Activated CD4-positive, alpha-beta T cell treated with anti-CD3 and anti-CD28 coated beads for 36 hours (primary cell): ENCODE measurements at places on chromosomes 6 and 20. TPM values are rescaled to one million over a fixed set of nuclear protein-coding genes. Genes with fewer than 3 reads are reported as not detected.
A peak's percentile ranks its signal among the peaks of the same experiment; 100 is the strongest.

The ZNF391 gene
- 4.3 TPM for total RNA-seq

DNA sequence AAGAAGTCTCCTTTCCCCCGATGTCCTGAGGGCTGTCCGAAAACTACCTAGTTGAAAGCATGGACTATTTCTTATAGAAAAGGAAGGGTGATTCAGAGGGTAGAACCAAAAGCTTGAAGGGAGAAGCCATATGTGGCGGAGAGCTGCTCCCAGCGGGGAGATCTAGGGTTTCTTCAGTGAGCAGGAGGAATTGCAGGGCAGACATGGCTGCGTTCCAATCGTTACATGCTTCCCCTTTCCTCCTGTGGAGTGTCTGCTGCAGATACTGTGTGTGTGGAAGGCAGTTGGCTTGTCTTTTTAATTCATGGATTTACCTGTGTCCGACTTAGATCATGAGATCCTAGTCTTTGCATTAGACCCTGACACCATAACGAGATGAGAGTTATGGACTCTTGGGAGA lies 799.5 kb downstream of the QKI start:
- H3K27me3 ChIP-seq, result no peaks in the 10 kb centered on the region
- H3K36me3 ChIP-seq, result no peaks in the 10 kb centered on the region
- no peaks in the 10 kb centered on the region for H3K4me1 ChIP-seq
- no peak overlapping the region for H3K27ac ChIP-seq
- DNase-seq, result no peak

GRCh38 chr20:51545515-51545914 lies 3.0 kb upstream of the NFATC2 start:
- no peak for DNase-seq
- H3K27ac ChIP-seq, result no peak overlapping the region
- H3K36me3 ChIP-seq, result peaks cover 7% of the 10 kb centered on the region
- peaks cover 8% of the 10 kb centered on the region for H3K27me3 ChIP-seq

- no peak for DNase-seq
- H3K27me3 ChIP-seq, result no peaks in the 10 kb centered on the region
- H3K27ac ChIP-seq, result no peak overlapping the region
- peaks cover 4% of the 10 kb centered on the region for H3K36me3 ChIP-seq
- H3K4me1 ChIP-seq, result no peaks in the 10 kb centered on the region
Measured at GRCh38 chr20:37816003-37816402, 86.9 kb upstream of the VSTM2L start.

DNA sequence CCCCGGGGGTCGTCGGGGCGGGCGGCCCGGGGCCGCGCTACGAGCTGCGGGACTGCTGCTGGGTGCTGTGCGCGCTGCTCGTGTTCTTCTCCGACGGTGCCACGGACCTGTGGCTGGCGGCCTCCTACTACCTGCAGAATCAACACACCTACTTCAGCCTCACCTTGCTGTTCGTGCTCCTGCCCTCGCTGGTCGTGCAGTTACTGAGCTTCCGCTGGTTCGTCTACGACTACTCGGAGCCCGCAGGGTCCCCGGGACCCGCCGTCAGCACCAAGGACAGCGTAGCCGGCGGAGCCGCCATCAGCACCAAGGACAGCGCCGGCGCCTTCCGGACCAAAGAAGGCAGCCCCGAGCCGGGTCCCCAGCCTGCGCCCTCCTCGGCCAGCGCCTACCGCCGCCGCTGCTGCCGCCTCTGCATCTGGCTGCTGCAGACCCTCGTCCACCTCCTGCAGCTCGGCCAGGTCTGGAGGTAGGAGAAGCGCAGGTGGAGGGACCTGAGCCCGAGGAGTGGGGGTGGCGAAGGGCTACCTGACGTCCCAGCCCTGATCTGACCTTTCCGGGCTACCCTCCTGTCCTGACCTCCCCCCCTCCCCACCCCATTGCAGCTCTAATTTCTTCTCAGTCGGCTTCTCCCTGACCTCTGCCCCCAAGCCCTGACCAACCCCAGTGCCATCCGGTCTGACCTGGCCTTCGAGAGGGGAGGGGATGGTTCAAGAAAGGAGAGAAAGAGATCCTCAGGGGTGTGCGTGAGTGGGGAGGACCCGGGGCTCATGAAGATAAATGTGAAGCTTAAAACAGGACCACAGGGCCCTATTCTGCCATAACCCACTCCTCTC lies 558 bp downstream of the XKR7 start:
- H3K27me3 ChIP-seq, result peaks cover 53% of the 10 kb centered on the region
- peak overlapping the region; percentile 70 for H3K4me3 ChIP-seq
- H3K4me1 ChIP-seq, result peaks cover 2% of the 10 kb centered on the region

DNA sequence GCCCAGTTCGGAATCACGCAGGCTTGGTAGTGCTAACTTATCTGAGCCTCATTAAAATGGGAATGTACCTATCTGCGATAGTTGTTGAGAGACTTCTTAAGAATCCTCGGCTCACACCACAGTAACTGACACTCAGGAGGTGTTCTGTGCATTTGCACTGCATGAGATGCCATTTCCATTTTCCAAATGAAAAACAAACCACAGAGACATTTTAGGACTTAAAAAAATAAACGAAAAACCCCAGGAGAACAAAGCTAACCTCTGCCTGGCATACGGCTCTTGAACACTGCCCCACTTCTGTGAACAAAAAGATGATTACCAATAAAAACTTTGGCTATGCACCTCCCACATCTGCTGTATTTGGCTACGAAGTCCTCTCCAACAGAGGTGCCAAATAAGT lies 37.6 kb downstream of the BEND3 start:
- no peaks in the 10 kb centered on the region for H3K4me1 ChIP-seq
- no peaks in the 10 kb centered on the region for H3K27me3 ChIP-seq
- H3K36me3 ChIP-seq, result no peaks in the 10 kb centered on the region
- H3K4me3 ChIP-seq, result no peak overlapping the region
- no peak overlapping the region for H3K27ac ChIP-seq
